ENCODE measurements at places on chromosomes 13 and 19. TPM values are rescaled to one million over a fixed set of nuclear protein-coding genes. Genes with fewer than 3 reads are reported as not detected.

TMEM38A gene
- 159 TPM for polyA plus RNA-seq

SLC25A41 gene
- polyA plus RNA-seq = 0.41 TPM

CDC16 gene
- polyA plus RNA-seq = 76.2 TPM

GRCh38 chr19:28504139-28504538, 708.8 kb downstream of the UQCRFS1 start:
- no peak for DNase-seq

GRCh38 chr13:60755380-60756163, 358.6 kb downstream of the TDRD3 start:
- no peak for DNase-seq

- peak; percentile 7 for DNase-seq
Measured at GRCh38 chr13:105364191-105364590, 1171.3 kb downstream of the EFNB2 start.

Measured in hindlimb muscle (tissue), 1 donor.